ENCODE measurements at places on chromosomes 16 and 17.

DNA sequence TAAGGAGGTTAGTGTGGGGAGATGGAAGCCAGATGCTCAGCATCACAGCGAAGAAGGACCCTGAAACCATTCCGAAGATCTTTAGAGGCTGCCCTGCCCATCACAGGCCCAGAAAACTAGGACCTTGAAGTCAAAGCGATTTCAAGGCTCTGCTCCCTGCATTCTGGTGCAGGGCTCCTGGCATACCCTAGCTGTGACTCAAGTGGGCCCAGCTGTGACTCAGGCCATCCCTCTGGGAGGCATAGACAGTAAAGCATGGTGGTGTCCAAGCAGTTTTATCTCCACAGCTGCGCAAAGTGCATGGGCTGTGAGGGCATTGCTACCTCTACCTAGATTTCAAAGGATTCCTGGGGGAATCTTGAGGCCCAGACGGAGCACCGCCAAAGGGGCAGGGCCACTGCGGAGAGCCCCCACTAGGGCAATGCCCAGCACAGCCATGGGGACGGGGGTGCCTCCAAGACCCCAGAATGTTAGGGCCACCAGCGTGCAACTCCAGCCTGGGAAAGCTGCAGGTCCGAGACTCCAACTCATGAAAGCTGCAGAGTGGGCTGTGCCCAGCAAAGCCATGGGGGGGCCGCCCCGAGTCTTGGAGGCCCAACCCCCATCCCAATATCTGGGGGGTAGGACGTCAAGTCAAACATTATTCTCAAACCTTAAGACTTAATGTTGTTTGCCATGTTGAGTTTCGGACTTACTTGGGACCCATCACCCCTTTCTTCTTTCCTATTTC lies 11.7 kb upstream of the ZNF594 start:
- no peak for DNase-seq

- DNase-seq = no peak
Measured at GRCh38 chr17:422196-422930, 69.8 kb upstream of the RPH3AL start.

DNA sequence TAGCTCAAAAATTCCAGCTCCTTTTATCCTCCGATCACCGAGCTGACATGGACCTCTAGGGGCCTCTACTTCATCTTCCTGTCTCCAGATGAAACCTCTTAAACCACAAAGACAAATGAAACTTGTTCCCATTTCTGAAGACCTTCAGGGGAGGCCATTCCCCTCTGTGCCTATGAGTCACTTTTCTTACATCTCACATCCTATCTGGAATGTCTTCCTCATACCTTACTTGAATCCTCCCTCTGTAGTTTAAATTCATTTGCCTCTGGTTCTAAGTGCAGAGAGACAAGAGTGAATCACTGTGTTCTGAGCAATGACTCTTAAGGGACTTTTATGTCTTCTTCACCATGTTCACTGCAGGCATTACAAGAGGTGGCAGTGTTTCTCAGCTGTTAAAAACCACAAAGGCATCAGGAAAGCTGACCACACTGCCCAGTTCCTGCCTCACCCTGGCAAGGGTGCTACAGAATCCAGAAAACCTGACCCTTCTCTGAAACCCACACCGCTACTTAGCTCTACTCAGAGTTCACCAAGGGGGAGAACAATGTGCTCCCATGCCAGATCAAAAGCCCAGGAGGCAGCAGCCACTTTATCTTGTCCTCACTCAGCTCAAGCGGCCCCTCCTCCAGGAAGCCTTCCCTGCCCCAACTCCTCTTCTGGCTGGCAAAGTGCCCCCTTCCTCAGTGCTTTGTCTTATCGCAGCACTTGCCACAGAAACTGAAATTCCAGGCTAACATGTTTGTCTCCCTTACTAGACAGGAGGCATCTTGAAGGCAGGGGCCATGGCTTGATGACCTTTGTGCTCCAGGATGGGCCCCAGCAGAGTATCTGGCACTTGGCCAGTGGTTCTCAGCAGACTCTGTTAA lies 6.4 kb downstream of the CUEDC1 start:
- DNase-seq = no peak

DNA sequence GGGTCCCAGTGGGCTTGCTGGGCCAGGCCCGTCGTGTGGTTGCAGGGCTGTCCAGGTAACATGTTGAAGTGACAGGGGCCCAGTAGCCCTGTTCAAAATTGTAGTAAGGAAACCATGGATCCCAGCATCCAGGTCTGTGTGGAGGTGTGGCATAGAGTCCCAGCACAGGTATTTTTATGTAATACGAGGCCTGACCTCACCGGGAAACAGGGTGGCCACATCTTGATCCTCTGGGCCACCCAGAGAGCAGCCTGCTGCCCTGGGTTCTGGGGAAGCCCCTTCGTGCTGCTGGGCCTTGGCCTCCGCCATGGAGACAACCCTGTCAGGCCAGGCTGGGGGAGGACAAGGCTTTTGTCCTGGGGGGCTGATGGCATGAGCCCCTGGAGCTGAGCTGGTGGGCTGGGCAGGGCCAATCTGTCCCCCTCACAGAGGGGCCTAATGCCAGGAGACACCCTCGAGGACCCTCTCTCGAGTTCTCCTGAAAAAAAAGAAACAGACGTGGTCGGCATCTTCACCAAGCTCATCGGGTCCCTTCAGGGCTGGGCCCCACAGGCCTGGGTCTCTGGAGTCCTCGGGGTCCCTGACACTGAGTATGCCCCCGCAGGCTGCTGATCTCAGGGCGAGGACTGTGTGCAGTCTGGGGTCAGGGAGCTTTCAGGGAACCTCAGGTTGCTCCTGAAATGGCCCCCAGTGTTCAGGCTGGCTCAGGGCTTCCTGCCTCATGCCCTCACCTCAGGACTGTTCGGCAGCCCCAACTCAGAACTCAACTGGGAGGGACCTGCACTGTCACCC lies 47.8 kb downstream of the TNFRSF13B start:
- no peak for DNase-seq

GRCh38 chr17:13030459-13031300 lies 12.9 kb upstream of the ELAC2 start:
- DNase-seq = peak; percentile 83

GRCh38 chr17:34755981-34756636 lies 176.7 kb downstream of the TMEM132E start:
- DNase-seq = no peak

- DNase-seq = no peak
Measured at GRCh38 chr16:62921904-62922303, 885.7 kb upstream of the CDH8 start.

DNA sequence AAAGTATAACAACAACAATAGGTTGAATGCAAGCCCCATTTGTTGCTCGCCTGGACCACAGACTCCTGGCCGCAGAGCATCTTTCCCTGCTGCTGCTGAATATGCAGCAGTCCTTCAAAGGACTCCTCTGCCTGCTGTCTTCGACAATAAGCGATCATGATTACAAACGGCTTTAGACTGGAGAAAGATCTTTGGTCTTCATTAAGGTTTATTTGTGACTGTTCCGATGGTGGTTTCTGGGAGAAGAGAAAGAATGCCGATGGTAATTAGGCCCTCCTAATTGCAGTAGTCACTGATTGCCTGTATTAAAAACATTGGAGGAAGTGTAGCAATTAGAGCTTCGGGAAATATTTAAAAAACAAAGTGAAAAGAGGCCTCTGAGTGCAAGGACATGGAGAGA lies 138.2 kb downstream of the CACNG3 start:
- no peak for DNase-seq

DNA sequence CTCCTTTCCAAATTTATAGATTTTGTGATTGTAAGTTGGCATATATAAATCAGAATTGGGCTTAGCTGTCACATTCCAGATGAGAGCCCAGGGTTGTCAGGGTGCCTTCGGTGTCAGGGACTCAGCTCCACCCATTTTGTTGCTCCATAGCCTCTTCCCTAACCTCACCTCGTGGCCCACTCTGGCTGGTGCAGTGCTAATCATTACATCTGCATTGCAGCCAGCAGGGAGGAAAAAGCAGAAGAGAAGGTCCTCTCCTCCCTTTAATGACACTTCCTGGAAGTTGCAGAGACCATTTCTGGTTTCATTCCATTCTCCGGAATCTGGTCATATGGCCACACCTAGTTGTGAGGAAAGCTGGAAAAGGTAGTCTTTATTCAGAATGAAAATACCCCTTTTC lies 113.3 kb downstream of the CCT6B start:
- DNase-seq = no peak

DNA sequence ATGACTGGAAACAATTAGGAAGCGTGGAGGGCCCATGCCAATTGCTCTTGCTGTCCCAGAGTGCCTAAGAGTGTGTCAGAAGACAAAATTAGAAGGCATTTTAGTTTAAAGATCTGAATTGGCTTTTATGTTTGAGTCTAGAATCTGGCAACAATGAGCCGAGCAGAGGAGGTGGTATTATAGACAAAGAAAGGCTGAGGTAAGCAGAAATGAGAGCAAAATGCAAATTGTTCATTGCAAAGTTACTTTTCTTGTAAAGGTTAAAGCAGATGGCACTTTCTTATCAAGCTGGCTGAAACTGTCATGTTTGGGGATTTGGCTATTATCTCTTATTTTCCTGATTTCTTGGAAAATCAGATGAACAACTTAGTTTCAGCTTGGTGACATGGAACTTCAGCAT lies 3.3 kb downstream of the MYL4 start:
- no peak for DNase-seq

DNA sequence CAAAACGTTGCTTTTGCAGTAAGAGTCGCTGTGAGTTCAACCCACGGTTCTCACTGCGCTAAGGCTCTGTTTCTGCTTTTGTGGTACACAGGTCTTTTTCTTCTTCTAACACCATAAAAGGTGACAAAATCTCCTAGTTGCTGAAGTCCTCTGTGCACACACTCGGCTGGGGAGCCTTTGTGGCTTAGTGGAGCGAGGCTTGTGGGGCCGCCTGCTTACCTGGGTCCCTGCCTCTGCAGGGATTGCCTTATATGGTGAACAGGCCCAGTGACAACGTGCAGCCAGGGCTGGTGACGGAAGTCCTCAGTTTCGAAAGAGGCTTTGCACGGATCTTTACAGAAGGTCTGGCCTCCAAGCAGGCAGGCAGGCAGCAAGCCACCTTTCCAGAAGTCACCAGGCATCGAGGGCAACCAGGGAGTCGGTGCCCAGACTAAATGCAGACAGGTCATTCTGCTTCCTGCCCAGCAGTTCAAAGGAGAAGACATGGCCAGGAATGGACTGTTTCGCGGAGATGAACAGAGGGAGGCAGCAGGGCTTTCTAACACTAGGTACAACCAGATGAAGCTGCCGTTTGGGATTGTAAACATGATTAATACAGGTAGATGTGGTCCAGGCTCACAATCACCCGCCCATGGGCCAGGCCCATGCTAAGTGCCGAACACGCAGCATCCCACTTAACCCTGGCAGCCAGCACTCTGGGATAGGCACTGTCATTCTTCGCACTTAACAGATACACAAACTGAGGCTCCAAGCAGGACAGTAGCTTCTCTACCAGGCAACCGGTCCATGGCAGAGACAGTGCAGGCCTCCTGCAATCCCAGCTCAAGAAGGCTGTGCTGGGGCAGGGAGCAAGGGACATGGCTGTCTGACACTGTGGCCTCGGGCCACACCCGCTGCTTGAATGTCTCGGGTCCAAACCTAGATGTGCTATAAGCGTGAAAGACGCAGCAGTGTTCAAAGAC lies 10.7 kb upstream of the MEAK7 start:
- no peak for DNase-seq

GRCh38 chr17:58595194-58595792 lies 80.9 kb upstream of the MTMR4 start:
- no peak for DNase-seq

DNA sequence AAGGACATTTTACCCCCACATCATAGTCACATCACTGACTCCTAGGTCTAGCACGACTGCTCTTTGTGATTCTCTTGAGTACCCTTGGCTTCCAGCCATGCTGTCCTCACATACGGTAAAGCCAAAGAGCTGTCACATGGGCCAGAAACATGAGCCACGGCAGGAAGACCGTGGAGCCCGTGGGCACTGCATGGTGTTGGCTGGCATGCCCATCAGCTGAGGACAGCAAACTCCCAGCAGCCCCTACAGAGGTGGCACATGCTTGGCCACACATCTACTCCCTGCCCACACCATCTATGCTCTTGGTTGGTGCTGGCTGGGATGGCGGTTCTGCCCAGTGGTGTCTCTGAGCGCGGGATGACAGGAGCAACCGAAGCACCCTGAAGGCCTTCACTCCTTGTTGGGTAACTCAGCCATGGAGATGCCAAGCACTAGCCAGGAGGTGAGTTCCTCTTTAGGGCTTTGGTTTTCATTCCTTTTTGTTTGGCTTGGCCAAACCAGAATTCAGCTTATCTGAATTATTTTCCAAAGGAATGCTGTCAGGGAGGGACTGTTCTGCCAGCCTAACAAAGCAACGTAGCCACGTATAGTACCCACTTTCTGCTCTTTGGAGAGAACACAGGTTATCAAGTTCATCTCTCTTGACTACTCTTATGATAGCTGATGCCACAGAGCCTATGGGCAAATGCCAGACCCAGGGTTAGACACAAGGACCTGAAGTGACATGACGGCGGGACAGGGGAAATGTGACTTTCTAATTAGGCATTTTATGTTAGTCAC lies 10.0 kb downstream of the TNFAIP1 start:
- DNase-seq = peak; percentile 25

GRCh38 chr17:67624886-67625656 lies 92.7 kb upstream of the NOL11 start:
- no peak for DNase-seq

DNA sequence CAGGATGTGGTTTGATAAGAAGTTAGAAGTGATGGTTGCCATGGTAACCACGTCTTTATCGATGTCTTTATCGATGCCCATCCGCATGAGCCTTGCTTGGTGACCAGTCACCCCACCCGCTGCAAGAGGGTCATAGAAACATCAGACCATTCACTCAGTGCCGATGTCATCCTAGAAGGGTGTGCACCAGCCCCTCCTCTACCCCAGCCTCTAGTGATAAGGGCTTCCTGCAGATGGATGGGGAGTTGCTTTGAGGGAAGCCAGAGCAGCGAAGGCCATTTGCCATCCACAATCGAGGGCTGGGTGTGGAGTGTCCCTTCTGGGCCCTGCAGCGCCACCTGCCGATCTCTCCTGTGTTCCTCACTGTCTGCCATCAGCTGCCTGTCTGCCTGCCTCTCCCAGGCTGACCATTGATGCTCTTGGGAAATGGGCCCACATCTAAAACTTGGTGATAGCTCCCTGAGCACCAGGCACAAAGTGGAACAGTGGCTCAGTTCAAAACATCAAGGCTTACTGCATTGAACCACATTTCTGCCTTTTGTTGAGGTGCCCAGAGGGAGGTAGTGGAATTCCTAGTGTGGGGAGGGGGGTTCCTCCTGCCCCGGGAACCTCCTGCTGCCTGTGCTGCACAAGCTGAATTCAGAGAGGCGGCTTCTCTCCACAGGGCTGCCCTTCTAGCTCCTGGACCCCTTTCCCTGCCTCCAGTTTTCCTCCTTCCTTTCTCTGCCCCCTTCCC lies 8.9 kb downstream of the CALB2 start:
- peak; percentile 9 for DNase-seq

GRCh38 chr17:17236295-17237025 lies 508 bp downstream of the FLCN start:
- peak; percentile 18 for DNase-seq
